ENCODE measurements at places on chromosomes 1 and 21.

DNA sequence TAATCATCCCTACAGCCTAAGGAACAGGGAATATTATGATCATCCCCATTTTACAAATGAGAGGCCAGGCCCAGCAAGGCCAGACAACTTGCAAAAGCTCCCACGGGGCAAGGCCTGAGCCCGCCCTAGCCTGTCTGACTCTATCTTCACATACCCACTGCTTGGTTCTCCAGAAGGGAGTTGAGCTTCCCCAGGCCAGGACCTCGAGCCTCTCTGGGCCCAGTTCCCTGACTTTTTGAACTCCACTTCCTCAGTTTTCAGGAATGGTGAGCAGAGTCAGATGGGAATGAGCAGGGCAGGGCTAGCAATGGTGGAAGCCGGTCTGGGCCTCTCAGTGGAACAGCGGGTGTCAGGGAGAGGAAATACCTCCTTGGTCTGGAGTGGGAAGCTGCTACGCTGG is 39.3 kb downstream of the CACNA1S start:
- no peak for DNase-seq

GRCh38 chr1:47233186-47233585 is 1.2 kb upstream of the TAL1 start:
- no peak for DNase-seq

DNA sequence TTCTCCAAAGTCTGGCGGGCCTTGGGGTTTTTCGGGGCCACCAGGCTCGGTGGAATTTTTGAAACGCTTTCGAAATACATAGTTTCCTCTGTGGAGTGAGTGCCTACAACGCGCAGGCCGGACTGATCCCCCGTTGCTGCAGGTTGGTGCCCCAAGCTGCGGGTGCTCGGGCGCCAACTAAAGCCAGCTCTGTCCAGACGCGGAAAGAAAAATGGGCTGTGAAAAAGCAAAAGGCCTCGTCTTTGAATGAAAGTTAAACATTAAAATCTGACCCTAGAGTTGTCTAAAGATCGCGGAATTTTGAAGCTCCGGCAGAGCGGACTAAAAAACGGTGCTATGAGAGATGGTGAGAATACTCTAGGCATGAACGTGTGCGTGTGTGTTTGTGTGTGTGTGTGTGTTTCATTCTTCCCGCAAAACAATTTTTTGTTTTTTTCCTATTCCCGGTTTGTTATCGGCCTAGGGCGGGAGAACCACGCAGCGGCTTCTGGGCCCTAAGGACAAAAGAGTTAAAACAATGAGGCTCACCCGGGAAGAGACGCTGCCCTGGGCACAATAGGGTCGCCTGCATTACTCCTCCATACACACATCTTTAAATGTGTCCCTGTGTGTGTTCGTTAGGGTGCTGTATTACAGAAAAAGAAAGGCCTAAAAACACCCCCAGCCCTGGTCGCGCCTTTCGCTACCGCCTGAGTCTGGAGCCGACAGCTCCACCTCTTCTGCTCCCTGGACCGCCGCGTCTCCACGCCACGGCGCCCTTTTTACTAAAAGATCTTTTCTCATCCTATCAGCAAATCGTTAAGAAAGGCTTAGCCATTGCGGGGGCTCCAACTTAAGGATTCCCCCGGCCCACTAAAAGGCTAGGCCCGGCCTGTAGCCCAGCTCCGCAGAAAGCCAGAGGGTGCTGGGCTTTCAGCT is 3.2 kb downstream of the TBX15 start:
- DNase-seq, result no peak

DNA sequence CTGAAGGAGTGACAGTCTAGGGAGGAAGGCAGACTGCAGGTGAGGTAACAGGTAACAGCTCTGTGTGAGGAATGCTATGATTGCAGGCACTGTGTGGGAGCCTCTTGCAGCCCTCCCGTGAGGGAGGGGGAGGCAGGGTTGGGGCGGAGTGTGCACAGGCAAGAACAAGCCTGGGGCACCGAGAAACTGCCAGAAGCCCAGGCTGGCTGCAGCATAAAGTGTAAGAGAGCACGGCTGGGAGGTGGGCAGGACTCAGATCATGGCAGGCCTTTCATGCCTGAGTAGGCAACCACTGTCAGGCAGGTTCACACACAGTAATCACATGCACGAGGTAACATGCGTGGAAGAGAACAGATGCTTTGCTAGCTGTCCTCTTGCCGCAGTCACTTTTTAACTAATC is 11.3 kb upstream of the RHEX start:
- DNase-seq, result peak; percentile 21

GRCh38 chr1:29856340-29857114 is 620.2 kb downstream of the PTPRU start:
- no peak for DNase-seq

DNA sequence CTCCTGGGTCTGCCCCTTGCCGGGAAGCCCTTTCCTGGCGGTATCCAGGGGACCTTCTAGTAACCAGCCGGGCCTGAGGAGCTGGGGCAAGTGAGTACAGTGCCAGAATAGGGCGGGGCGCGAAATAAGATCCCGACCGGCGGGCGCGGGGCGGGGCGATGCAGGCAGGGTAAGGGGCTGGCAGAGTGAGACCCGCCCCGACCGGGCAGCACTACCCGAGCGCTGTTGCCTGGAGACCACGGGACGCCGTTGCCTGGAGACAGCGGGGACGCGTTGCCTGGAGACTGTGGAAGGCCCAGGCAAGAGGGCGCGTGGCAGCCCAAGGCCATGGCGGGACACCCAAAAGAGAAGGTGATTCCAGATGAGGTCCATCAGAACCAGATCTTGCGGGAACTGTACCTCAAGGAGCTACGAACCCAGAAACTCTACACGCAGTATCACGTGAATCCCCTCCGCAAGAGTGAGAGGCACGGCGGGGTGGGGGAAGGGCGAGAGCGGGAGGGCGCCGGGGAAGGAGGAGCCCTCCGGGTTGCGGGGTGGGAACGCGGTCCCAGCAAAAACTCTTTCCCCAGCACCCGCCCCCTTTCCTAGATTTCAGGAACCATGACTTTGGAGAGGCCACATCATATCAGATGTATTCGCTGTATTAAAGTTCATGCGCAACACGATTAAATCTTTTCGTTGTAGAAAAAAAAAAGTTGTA is 24.3 kb downstream of the EBNA1BP2 start:
- peak; percentile 79 for DNase-seq

DNA sequence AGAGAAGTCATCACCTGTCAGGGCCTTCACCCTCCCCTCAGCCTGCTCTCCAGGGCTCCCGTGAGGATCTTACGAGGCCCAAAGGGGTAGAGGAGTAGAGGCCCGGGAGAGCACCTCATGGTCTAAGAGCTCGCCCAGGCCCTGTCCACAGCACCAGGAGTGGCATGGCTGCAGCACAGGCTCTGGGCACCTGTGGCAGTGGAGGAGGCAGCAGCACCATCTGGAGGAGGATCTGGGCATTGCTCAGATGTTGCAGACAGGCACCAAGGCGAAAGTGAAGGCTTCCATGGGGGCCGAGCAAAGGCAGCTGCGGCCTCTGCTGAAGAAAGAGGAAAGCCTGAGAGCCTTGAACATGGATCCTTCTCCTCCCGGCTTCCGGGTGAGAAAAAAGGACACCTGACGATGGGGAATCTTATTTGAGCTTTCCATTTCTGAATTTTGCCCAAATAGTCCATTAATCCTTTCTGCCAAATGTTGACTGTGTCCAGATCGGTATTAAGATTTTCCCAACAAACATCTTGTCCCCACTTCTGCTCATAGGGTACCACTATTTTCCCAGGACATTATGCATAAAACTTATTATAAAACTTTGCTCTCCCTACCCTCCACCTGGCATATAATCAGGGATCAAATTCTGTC is 604.7 kb downstream of the PTPRC start:
- DNase-seq, result no peak

GRCh38 chr1:233721004-233721595 is 107.2 kb downstream of the KCNK1 start:
- peak; percentile 11 for DNase-seq

DNA sequence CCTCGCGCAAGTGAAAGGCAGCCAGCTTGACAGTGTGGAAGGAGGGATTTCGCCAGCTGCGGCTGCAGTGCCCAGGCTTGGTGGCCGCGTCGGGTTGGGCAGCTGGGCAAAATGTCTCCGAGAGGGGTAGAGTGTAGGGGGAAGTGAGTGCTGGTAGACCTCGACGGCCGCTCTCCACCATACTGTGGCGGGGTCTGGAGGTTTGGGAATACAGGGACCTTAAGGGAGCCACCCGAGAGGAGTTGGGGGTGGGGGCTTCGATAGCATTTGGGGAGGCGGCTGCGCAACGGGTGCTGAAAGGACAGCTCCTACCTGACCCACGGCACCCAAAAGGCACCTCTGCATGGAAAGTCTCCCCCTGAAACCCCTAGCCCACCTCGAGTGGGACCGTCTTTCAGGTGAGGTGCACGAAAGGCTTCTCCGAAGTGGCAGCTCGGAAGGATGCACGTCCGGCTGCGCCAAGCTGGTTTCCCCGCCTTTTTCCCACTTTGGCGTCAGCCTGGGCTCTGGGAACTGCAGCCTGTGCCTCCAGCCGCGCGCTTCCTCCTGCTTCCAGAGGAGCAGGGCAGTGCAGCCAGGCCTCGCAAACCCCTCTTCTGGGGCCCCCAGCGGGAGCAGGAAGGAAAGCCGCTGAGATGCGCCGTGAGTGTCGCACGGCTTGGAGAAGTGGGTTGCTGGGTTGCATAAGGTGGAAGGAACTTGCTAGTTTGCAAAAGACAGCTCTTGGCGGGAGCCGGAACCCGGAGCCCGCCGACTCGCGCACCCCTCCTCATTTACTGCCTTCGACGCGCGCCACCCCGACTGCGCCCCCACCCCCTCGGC is 531 bp upstream of the HMGN2 start:
- DNase-seq, result peak; percentile 23

DNA sequence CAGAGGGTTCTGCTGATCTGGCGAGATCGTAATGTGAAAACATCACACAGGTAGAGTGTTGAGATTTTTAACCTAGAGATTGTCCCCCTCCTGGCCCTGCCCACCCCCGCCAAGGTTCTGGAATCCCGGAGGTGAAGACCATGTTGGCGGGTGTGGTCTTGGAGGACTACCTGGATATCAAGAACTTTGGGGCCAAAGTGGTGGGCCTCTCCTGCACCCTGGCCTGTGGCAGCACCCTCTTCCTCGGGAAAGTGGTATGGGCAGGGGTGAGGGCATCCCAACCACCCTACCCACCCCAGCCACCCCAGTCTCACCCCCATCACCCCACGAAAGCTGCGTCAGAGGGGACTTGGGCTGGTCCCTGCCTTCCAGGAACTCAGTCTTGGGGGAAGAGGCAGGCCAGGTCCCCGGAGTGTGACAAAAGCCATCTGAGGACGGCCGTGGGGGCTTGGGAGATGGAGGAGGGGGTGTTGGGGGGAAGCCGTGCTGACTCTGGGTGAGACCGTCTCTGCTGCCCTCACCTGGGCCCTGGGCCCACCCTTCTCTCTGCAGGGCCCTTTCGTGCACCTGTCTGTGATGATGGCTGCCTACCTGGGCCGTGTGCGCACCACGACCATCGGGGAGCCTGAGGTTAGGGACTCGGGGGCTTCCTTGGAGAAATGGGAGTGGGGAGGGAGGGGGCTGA is 4.4 kb downstream of the CLCNKB start:
- DNase-seq, result no peak

GRCh38 chr1:156858555-156858956 is 361 bp downstream of the INSRR start:
- DNase-seq, result no peak

- no peak for DNase-seq
Observed at GRCh38 chr1:31434979-31435378, 22.0 kb downstream of the SERINC2 start.

DNA sequence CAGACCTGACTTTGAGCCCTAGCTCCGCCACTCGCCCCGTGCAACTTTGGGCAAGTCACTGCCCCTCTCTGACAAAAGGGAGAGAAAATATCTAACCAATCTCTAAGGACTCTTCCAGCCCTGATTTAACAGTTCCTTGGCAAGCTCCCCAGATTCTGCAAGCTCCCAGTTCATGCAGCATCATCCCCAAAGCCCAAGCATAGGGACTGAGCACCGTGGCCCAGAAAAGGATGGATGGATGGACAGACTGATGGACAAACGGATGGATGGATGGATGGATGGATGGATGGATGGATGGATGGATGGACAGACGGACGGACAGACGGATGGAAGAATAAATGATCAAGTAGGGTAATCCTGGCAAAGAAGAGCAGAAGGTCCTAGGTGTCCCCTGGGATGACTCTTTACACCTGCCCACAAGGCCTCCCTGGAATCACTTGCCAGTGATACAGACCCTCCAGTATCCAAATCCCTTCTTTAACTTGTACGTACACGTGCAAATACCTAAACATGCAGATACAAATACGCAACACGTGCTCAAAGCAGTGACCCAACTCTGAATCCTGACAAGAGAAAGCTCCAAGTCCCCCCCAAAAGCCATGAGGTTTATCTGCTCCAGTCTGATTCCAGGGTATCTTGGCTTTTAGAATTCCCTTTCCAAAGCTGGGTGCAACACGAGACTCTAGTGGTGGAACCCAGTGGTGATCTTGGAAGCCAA is 16.0 kb downstream of the IFFO2 start:
- no peak for DNase-seq
